Large intestine (tissue), 12 donors: ENCODE measurements at places on chromosomes 11 and 22. TPM values are rescaled to one million over a fixed set of nuclear protein-coding genes. Genes with fewer than 3 reads are reported as not detected.
A peak's percentile ranks its signal among the peaks of the same experiment; 100 is the strongest.

- no peaks in the 10 kb centered on the region for H3K36me3 ChIP-seq
- no peaks in the 10 kb centered on the region for H3K4me1 ChIP-seq
- H3K4me3 ChIP-seq, result no peak overlapping the region
- H3K27me3 ChIP-seq, result peaks cover 12% of the 10 kb centered on the region
- no peak for DNase-seq
Measured at GRCh38 chr11:60985991-60986915, 14.8 kb downstream of the CD6 start.

DNA sequence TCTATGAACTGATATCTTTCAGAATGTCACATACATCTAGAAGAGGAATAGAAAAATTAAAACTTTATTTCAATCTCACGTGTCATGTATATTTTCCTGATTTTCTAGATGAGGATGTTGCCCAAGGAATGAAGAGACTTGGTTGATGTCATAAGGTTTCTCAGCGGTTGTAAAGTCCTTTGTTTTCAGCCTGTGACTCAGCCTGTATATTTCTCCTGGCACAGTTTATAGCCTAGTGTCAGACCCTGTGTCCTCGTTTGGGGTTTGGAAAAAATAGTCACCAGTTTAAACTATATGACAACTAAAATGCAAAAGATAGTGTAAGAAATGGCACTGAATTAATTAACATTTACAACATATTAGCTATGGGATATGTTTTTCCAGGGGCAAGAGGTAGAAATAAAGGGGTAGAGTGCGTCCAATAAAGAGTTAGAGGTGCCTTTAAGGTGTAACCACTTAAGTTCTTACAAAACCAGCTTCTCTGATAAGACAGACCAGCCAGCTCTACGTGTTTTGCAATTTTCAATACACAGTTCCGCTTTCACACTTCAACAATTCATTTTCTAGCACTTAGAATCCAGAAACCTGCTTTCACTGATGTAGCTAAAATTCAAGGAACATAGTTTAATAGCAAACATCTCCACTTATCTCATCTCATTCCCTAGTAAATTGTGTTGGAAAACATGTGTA lies 1432.6 kb upstream of the TENM4 start:
- DNase-seq, result peak; percentile 29
- H3K27ac ChIP-seq, result no peak overlapping the region
- H3K27me3 ChIP-seq, result no peaks in the 10 kb centered on the region
- no peak overlapping the region for H3K4me3 ChIP-seq

Gene FAM118A
- 72.0 TPM for polyA plus RNA-seq

Gene CD151
- polyA plus RNA-seq, result 317 TPM

GRCh38 chr11:80900265-80900664 lies 1459.4 kb upstream of the TENM4 start:
- no peaks in the 10 kb centered on the region for H3K27me3 ChIP-seq
- DNase-seq, result peak; percentile 17
- H3K36me3 ChIP-seq, result no peaks in the 10 kb centered on the region
- no peaks in the 10 kb centered on the region for H3K4me1 ChIP-seq
- no peak overlapping the region for H3K27ac ChIP-seq

DNA sequence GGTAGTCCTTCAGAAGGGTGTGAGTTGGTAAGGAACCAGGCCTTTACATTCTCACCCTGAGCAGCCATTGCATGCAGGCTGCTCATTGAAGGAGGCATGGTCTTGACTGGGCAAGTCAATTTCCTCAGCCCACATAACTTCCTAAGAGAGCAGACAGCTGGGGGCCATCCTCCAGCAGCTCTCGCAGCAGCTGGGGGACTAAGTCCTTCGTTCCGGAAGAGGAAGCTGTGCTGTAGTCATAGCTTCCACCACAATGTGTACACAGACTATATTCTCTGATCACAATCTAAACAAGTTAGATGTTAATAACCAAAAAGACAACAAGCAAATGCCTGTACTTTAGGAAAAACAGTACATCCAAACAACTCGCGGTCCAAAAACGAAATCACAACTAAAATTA lies 30.1 kb upstream of the MPPED1 start:
- no peak for DNase-seq
- no peaks in the 10 kb centered on the region for H3K36me3 ChIP-seq
- H3K27me3 ChIP-seq, result peaks cover 3% of the 10 kb centered on the region
- H3K4me1 ChIP-seq, result peaks cover 6% of the 10 kb centered on the region

- H3K4me1 ChIP-seq, result no peaks in the 10 kb centered on the region
- no peak overlapping the region for H3K27ac ChIP-seq
- no peaks in the 10 kb centered on the region for H3K36me3 ChIP-seq
- H3K4me3 ChIP-seq, result no peak overlapping the region
- H3K27me3 ChIP-seq, result no peaks in the 10 kb centered on the region
- DNase-seq, result no peak
Measured at GRCh38 chr11:45166604-45166897, 20.1 kb downstream of the PRDM11 start.
